ENCODE measurements at places on chromosomes 3 and 15.

- DNase-seq = no peak
- no peak overlapping the region for H3K4me3 ChIP-seq
- no peaks in the 10 kb centered on the region for H3K36me3 ChIP-seq
- H3K27ac ChIP-seq = no peak overlapping the region
Observed at GRCh38 chr3:171329746-171330145, 130.5 kb downstream of the TNIK start.

DNA sequence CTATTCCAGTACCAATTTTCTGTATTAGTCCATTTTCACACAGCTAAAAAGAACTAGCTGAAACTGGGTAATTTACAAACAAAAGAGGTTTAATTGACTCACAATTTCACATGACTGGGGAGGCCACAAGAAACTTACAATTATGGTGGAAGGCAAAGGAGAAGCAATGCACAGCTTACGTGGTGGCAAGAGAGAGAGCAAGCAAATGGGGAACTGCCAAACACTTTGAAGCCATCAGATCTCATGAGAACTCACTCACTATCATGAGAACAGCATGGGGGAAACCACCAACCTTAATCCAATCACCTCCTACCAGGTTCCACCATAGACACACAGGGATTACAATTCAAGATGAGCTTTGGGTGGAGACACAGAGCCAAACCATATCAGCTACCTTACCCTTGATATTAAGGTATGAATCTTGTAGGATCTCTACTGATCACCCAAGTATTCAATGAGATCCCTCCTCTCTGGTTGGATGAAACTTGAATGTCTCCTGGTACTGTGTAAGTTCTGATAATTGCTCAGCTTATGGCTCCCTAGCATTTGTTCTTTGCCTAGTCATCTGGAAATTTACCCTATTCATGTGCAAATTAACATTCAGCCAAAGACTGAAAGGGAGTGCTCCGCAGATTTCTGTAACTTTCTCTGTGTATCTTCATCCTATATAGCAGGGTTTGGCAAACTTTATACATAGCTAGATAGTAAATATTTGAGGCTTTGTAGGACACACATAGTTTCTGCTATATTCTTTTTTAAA, 38.9 kb downstream of the MYL3 start:
- no peak overlapping the region for H3K4me3 ChIP-seq
- H3K27ac ChIP-seq = no peak overlapping the region

GRCh38 chr3:187572441-187572840, 97.8 kb downstream of the SST start:
- no peaks in the 10 kb centered on the region for H3K36me3 ChIP-seq
- H3K27ac ChIP-seq = no peak overlapping the region
- H3K4me3 ChIP-seq = no peak overlapping the region
- no peak for DNase-seq
- H3K27me3 ChIP-seq = peaks cover 10% of the 10 kb centered on the region
- no peaks in the 10 kb centered on the region for H3K4me1 ChIP-seq

DNA sequence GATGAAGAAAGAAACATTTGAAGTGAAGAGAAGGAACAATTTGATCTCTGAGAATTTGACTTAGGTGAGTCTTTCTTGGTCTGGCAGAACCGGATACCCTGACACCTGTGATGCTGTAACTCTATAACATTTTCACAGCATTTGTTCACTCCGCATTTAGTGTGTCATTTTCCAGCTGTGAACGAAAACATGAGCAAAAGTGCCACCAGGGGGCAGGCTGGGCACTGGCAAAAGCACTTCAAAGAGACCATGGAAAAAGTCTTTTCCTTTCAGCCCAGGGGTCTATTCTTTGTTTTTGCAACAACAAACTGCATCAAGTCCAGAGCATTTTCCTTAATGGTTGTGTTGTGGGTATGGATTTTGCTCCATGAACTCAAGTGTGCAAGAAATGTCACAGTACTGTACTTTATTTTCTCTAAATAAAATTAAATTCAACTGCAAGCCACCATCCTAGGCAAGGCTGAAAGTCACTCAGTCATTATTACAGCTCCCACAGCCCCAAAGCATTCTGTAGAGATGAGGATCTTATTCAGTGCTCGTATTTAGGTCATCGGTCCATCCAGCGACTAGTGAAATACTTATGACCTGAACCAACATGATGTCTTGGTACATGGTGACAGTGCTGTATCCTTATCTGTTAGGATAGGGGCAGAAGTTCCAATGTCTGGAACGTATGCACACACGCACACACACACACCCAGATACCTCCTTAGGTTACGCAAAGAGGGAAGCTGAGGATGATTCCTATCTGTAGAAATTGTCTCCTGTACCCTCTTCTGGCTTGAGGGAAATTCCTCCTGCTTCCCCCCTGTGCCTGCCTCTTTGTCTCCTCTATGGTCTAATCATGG, 125.5 kb downstream of the GADL1 start:
- no peaks in the 10 kb centered on the region for H3K36me3 ChIP-seq
- no peak overlapping the region for H3K27ac ChIP-seq
- H3K4me1 ChIP-seq = no peaks in the 10 kb centered on the region
- H3K4me3 ChIP-seq = no peak overlapping the region
- H3K27me3 ChIP-seq = peaks cover 14% of the 10 kb centered on the region

- no peak for DNase-seq
- peaks cover 29% of the 10 kb centered on the region for H3K4me1 ChIP-seq
- no peak overlapping the region for H3K4me3 ChIP-seq
- no peaks in the 10 kb centered on the region for H3K27me3 ChIP-seq
- no peaks in the 10 kb centered on the region for H3K36me3 ChIP-seq
Observed at GRCh38 chr3:194119831-194120590, 15.9 kb upstream of the HES1 start.

- H3K27ac ChIP-seq = no peak overlapping the region
- H3K27me3 ChIP-seq = no peaks in the 10 kb centered on the region
- H3K36me3 ChIP-seq = no peaks in the 10 kb centered on the region
- peaks cover 34% of the 10 kb centered on the region for H3K4me1 ChIP-seq
Observed at GRCh38 chr3:144031938-144032337, 60.3 kb downstream of the DIPK2A start.

GRCh38 chr3:137642831-137643230, 121.3 kb upstream of the SOX14 start:
- H3K4me3 ChIP-seq = no peak overlapping the region
- peaks cover 2% of the 10 kb centered on the region for H3K27me3 ChIP-seq
- H3K4me1 ChIP-seq = no peaks in the 10 kb centered on the region
- DNase-seq = no peak

DNA sequence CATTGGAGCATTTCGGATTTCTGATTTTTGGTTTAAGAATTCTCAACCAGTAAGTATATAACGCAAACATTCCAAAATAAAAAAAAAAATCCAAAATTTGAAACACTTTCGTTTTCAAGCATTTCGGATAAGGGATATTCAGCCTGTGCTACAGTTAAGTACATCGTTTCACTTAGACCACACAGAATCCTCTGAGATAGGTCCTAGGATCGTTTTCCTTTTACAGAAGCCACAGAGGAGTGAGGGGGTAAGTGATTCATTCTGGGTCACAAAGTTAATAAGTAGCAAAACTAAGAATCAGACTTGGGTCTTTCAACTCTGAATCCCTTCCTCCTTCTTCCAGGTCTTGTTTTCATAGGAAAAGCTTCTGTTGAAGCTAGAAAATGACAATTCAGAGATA, 249.3 kb downstream of the BBX start:
- no peaks in the 10 kb centered on the region for H3K27me3 ChIP-seq
- peaks cover 47% of the 10 kb centered on the region for H3K36me3 ChIP-seq
- peaks cover 9% of the 10 kb centered on the region for H3K4me1 ChIP-seq
- H3K4me3 ChIP-seq = no peak overlapping the region
- no peak overlapping the region for H3K27ac ChIP-seq

DNA sequence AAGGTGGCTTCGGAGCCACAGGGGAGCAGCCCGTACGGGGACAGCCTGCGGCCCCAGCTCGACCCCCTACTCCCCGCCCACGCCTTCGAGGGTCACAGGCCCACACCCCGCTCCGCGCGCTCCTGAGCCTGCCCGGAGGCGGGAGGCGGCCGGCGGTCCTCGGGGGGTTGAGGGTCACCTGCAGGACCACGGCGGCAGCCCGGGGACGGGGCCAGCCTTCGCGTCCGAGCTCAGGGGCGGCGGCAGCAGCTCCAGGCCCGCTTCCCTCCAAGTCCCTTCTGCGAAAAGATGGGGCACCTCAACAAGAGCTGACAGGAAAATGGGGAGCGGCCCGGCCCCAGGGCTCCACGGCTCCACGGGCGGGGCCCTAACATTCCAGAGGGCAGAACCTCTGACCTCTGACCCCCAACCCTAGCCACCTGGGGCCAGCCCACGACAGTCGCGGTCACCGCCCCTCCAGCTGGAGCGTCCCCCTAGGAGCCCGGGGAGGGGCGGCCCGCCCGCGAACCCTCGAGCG, 428 bp downstream of the LYSMD4 start:
- DNase-seq = no peak
- no peaks in the 10 kb centered on the region for H3K27me3 ChIP-seq
- H3K36me3 ChIP-seq = no peaks in the 10 kb centered on the region
- peak overlapping the region; percentile 30 for H3K27ac ChIP-seq

DNA sequence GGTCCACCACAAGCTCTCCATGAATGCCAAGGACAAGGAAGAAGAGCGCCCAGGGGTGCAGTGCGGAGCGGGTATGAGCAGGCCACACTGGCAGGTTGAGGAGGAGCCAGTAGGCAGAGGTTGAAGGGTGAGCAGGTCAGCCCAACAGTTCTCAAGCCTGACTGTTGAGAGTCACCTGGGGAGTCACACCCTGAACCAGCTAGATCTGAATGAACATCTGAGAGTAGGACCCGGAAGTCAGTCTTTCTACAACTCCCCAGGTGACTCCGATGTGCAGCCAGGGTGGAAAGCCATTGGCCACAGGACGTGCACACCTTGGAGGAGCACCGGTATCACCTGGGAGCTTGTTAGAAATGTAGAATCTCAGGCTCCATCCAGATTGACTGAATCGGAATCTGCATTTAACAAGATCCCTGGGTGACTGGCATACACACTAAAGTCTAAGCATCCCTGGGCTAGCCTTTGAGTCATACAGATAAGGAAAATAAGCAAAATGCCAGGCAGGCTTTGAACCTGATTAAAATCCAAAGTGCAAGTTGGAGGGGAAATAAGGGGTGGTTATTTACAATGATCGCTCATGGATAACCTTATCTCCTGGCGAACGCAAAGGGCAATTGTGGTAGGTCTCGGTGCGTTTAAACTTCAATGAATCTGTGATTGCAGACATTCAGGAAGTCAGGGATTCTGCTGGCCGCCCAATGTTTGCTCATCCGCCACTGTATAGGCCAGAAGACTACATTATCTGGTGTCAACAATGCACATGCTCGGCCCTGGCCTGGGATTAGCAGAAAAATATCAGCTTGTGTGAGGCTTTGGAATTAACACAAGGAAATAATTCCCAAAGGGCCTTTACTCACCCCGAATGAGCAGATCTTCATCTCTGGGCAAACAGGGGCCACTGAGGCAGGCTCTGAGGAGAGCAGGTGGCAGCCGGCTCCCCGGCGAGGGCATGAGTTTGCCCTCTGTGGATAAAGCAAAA, 11.7 kb upstream of the LYZL4 start:
- no peaks in the 10 kb centered on the region for H3K4me1 ChIP-seq
- no peak for DNase-seq

DNA sequence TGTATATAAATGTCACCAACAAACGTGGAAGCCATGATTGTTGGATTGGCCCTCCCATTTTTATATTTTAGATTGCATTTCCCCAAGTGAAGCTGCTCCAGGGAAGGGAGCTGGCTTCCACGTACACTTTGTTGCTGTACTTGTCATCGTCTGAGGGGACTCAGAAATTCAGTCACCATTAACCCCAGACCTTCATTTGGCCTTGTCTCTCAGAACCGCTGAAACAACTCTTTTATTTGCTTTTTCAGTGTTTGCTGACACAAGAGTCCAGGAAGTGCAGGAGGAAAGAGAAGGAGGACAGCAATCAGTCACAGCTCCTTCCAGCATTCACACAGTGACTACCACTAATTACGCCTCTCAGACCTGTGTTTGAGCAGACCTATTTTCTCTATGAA, 276.5 kb downstream of the TBL1XR1 start:
- no peak overlapping the region for H3K4me3 ChIP-seq
- no peak overlapping the region for H3K27ac ChIP-seq
- no peak for DNase-seq
- peaks cover 7% of the 10 kb centered on the region for H3K27me3 ChIP-seq
- H3K4me1 ChIP-seq = no peaks in the 10 kb centered on the region
- no peaks in the 10 kb centered on the region for H3K36me3 ChIP-seq

- peak overlapping the region; percentile 68 for H3K4me3 ChIP-seq
- no peaks in the 10 kb centered on the region for H3K27me3 ChIP-seq
- peaks cover 76% of the 10 kb centered on the region for H3K36me3 ChIP-seq
- no peak for DNase-seq
- H3K4me1 ChIP-seq = peaks cover 99% of the 10 kb centered on the region
- peak overlapping the region; percentile 78 for H3K27ac ChIP-seq
Observed at GRCh38 chr3:16480861-16481545, 32.5 kb downstream of the RFTN1 start.

DNA sequence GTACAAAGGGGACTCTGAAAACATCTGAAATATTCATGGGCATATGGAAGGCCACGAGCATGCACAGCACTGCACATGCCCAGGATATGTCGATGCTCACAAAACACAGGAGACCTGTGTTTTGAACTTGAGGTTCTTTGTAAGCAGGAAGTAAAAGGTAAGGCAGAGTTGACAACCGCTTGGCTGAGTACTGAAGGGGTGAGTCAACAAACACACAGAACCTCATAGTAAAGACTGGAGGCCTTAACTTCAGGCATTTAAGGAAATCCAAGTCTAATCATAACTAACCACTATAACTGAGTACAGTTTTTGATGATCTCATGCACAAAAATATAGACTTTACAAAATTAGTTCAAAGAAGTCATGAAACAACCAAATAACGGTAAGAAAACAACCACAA, 80.6 kb downstream of the MYO9A start:
- DNase-seq = no peak
- no peak overlapping the region for H3K27ac ChIP-seq
- H3K27me3 ChIP-seq = no peaks in the 10 kb centered on the region
- H3K36me3 ChIP-seq = peaks cover 27% of the 10 kb centered on the region
- no peak overlapping the region for H3K4me3 ChIP-seq
- peaks cover 3% of the 10 kb centered on the region for H3K4me1 ChIP-seq

GRCh38 chr15:90201944-90202375, 830 bp downstream of the SEMA4B start:
- H3K36me3 ChIP-seq = peaks cover 24% of the 10 kb centered on the region
- H3K4me3 ChIP-seq = peak overlapping the region; percentile 93
- peaks cover 78% of the 10 kb centered on the region for H3K4me1 ChIP-seq
- peak overlapping the region; percentile 80 for H3K27ac ChIP-seq
- no peaks in the 10 kb centered on the region for H3K27me3 ChIP-seq
- DNase-seq = no peak
